ENCODE measurements at places on chromosomes 3 and 15.

DNA sequence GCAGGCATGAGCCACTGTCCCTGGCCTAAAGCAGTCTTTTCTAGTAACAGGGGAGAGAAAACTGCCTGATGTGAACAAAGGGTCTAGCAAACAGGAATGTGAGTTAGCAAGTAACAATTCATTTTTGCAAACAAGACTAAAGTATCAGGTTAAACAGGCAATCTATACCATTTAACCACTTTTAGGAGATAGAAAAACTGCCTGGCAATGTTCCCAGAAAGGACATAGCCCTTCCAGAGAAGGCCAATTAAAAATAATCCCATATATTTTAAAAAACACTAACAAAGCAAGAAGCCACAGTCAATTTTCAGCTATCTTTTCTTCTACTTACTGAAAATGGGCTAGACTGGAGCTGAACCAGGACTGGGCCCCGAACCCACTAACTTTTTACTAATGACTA is 6.3 kb downstream of the RBSN start:
- DNase-seq, result no peak

- DNase-seq, result no peak
Observed at GRCh38 chr3:143851331-143852017, 3.2 kb upstream of the SLC9A9 start.

GRCh38 chr3:126578702-126579101 is 20.0 kb upstream of the C3orf22 start:
- no peak for DNase-seq

DNA sequence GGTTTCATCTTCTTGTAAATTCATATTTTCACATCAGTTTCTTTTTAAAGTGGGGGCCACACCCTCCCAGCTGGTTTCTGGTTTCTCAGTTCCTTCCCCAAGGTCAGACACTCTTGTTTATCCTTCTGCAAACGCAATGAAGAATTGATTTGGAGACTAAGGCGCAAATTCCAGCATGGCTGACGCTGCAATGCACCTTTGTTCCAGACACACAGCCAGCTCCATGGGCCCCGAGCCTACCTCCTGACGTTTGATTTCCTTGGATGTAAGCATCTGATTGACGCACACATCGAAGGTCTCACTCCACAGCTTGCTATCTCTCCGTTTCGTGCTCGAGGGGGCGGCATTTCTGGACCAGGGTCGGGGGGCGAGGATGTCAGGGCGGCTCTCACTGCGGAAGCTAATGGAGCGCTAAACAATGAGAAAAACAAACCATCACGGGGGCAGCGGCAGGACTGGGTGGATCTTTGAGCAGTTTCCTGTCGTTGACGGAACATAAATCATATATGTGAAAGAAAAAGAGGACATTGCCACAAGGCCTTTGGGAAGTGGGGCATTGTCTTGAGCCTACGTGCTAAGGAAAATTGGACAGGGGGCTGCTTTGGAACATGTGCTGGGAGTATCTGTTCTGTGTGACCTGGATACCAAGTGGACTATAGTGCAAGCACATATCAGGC is 46.9 kb downstream of the ARHGEF3 start:
- no peak for DNase-seq

DNA sequence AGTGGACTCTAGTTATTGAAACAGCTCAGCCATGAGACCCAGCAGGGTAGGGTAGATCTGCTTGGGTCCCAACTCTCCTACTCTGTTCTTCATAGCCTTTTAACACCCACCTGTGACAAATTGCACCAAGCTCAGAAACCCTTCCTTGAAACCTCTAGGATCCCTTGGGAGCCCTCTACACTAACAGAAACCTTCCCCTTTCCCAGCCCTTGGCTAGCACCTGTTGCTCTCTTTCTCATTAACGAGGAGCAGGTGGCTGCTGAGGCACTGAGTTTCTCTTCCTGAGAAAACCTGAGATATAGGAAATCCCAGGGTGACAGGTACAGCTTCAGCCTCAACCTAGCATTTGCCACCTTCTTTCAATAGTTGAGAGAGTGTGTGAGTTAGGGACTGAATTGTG is 88.3 kb upstream of the CLSTN2 start:
- no peak for DNase-seq

DNA sequence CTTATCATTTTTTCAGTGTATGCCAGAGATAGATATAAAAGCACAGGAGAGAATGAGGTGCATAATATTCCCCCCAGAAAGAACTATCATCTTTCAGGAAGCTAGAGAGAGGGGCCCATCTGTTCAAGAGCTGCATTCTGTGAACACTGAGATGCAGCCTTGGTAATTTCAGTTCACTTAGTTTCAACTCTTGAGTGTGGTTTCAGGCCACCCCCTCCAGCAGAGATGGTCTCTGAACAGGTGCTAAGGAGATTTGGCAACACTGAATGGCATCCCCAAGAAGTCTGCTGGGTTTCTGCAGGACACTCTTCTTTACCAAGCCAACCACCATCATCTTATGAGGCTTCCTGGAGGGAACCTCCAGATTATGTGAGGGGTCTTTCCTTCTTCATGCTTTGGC is 30.4 kb upstream of the LIMD1 start:
- DNase-seq, result no peak

DNA sequence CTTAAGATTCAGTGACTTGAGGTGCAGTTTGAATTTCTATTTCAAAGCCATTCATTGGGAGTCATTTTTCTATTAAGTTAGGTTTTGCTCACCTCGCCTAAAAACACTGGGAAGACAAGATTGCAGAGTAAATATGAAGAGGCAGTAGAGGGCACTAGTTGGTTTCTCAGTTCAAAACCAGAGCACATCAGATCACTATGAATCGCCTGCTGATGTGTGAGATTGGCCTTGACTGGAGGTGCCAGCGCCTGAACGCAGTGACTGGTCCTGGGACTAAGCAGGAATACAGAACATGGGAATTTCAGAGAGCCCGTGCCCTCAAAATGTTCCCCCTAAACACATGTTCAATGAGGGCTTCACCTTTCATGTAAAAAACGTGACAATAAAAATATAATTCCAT is 229.0 kb downstream of the ITPR1 start:
- DNase-seq, result peak; percentile 72

DNA sequence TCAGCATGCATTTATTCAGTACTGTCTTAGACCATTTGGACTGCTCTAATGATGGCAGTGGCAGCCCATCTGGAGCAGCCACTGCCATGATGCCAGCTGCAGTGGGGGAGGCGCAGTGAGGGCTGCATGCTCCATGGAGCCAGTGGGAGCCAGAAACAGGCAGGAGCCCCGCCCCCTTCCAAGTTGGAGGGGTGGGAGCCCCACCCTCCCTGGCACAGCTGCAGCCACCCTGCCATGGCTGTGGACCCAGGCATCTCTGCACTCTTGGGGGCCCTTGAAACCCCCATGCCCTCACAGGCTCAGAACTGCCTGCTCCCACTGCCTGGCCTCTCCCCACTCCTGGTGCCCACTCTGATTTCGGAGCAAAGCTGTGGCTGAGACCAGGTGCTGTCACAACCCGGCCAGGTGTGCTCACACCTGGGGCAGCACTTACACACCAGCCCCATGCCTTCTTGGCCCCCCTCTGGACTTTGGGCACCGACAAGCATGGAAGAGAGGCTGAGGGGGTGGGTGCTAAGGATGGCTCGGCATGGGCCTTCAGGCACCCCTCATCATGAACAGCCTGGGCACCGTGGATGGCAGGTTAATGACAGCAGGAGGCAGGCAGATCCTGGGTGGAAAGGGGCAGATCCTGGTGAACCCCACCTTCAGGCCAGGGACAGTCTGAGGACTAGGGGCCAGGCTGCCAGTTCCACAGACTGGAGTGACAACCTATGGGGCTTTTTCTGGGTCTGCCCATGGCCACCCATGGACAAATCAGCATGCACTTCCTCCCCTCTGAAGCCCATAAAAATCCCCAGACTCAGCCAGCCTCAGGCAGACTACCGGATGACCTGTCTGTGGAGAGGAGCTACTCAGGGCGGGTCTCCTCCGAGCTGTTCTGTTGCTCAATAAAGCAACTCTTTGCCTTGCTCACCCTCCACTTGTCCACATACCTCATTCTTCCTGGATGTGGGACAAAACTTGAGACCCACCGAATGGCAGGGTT is 18.3 kb downstream of the TBC1D21 start:
- DNase-seq, result no peak

- no peak for DNase-seq
Observed at GRCh38 chr15:29044503-29044901, 158.7 kb downstream of the APBA2 start.

DNA sequence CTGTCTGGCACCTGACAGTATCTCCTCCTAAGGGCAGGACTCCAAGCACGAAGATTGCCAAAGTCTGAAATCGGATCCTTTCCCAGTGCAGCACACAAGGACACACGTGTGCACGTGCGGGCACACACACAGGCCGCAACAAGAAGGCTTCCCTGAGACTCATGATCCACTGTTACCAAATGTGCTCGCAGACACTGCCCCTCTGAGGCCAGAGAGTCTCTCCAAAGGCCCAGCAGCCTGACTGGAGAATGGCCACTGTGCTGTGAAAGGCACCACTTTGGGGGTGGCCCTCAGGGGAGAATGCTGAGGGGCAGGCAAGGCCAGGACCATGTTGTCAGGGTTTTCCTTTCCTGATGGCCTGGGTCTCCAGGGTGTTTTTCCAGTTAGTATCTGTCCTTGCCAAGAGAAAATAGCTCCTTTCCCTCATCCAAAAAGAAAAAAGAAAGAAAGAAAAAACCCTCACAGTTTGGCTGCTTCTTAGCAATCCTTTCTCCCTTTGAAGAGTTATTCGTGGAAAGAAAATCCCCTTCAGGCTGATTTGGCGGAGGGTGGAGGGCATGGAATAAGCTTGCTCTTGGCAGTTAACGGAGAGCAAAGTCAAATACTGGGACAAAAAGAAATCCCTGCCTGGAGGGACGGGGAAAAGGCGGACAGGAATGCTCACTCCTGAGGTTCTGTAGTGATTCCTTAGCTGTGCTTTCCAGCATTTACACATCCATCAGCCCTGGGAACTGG is 112.2 kb upstream of the ETV5 start:
- no peak for DNase-seq

DNA sequence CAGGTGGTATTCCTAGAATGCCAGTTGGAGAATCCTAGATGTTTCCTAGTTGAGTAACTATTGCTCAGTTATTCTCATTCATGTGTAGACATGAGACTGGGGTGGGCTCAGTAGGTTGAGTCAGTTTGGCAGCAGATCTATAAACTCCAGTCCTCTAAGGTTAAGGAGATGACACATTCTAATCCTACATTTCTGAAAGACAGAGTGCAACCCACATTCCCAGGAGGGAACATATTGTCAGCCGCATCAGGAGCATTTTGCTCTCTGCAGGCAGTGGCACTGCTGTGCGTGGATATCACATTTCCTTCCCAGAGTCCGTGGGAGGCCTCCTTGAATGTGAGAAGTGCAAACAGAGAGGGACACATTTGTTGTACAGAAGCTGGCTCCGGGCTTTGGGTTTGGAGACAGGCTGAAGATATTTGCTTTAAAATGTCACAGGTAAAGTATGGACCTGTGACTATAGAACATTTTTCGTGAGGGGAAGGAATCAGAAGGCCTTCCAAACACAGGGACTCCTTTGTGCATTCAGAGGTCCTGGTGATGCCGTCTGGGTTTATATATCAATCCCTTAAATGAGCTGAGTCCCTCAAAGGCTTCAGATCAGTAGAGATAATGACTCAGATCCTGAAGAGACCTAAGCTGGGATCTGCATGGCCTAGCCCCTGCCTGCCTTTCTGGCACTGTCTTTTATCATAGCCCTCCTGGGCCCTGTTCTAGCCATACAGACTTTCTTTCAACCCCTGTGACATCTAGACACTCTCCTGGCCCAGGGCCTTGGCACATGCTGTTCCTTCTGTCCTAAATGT is 156.5 kb downstream of the CADPS start:
- DNase-seq, result no peak

GRCh38 chr3:173030273-173030672 is 110.8 kb downstream of the SPATA16 start:
- DNase-seq, result no peak

DNA sequence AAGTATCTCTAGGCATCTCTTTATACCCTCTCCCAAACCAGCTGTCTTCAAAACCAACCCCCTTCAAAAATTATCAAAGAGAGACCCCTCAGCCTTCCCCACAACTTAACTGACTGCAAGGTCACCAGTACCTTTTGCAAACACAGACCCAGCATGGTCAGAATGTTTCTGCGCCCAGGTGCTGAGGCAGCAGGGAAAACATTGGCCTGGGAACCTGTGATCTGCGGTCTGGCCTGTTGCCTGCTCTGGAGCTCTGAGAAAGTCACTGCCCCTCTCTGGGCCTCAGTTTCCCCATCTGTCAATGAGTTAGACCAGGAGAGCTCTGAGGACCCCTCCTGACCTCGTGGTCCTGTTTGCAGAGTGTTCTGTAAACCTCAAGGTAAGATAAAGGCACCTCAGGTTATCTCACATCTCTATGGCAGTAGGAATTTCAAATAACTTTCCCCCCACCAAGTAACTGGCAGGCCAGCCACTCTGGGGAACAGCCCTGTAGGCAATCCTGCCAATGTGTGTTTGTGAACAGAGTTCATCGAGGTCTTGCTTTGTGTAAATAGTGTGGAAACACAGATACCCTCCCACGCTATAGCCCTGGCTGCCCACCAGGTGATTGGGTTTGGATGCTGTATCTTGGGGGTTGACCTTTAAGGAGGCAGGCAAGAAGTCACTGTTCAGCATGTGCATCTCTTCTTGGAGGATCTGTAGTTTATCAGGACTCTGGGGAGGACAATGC is 50.0 kb upstream of the SMAD6 start:
- no peak for DNase-seq

DNA sequence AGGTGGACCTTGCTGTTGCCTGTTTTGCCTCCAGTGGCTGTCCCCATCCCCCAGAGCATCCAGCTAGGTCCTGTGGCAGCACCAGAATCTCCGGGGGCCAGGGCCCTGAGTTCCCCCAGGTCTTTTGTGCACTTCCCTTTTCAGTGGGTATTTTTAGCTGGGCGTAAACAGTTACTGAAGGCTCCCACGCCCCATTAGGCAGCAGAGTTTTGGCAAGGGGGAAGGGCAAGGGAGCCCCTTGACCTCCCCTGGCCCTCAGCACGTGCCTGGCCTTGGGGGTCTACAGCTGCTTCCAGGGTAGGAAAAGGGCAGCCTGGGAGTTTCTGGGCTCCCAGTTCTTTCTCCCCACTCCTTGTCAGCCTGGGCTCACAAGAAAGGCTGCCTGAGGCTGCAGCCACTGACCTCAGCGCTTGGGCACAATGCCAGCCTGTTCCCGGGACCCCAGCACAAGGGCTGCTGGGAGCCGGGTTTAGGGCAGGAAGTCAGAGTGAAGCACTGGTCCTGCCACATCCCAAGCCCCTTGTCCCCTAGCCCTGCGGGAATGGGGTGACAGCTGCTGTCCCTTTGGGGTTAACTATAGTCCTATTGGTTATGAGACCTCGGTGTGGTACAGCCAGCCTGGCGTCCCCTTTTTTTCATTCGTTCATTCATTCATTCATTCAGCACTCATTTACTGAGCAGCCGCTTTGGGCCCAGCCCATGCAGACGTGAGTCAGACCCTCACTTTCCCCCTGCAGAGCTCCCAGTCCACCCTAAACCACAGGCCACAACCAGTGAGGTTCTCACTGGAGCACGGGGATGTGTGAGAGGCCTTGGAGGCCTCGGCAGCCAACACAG is 8.4 kb downstream of the CSK start:
- peak; percentile 54 for DNase-seq

Measured in HTR-8/SVneo (cell line).